ENCODE measurements at places on chromosomes 11 and 22.

DNA sequence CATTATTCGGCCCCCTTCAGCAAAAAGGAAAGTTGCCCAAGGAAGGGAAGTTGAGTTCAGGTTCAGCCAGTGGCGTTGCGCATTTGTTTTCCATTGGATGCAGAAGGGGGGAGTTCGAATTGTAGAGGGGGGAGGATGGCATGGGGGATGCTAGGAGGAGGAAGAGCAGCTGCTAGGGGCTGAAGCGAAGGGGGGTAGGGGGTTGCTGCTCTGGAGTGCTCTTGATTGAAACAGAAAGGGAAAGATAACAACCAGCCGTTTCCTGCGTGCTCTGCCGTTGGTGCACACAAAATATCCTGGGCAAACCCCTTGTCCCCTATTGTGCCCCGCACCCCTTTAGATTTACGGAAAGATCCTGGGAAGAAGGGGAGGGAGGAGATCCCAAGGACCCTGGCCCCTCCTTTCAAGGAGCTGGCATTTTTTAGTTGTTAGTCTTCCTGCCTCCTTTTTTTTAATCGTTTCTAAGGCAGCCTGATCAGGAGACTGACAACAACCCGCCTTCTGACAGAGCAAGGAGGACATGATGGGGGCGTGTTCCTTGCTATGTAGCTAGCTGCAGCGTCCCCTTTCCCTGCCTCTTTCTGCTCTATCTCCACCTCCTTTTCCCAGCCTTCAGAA is 2.1 kb downstream of the KMT2A start:
- peak; percentile 17 for DNase-seq

GRCh38 chr11:3896644-3897043 is 41.2 kb downstream of the STIM1 start:
- DNase-seq = no peak

- DNase-seq = no peak
Measured at GRCh38 chr22:24103301-24103700, 78.0 kb upstream of the SUSD2 start.

GRCh38 chr11:46294365-46295309 is 17.2 kb downstream of the CREB3L1 start:
- no peak for DNase-seq

- DNase-seq = no peak
Measured at GRCh38 chr11:9714272-9714940, 50.5 kb downstream of the SWAP70 start.

- DNase-seq = no peak
Measured at GRCh38 chr11:17396598-17397310, 8.3 kb upstream of the KCNJ11 start.

DNA sequence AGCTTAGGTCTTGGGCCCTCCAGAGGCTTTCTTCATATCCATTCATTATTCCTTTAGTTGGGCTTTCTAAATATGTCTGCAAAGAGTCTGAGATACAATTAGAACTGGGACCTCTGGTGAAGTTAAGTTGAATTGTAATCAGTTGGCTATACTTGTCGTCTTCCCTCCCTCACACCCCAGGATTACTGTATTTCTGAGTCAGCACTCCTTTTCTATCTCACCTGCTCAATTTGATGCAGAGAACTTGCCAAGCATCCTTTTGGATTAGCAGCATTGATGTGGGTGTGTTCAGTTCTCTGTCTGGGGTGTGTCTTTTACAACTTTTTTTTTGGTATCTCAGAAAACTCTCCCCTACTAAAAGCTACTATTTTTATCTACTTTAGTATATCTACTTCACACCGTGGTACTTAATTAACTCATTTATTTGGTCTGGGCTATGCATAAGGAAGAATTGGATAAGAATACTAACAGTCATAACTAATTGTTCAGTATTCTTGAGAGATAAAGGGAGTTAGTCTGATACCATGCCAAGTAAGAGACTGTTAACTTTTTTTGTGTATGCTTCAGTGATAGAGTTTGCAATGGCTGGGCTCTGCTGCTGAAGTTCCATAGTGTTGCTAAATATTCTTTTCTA is 15.1 kb downstream of the CTNND1 start:
- no peak for DNase-seq

DNA sequence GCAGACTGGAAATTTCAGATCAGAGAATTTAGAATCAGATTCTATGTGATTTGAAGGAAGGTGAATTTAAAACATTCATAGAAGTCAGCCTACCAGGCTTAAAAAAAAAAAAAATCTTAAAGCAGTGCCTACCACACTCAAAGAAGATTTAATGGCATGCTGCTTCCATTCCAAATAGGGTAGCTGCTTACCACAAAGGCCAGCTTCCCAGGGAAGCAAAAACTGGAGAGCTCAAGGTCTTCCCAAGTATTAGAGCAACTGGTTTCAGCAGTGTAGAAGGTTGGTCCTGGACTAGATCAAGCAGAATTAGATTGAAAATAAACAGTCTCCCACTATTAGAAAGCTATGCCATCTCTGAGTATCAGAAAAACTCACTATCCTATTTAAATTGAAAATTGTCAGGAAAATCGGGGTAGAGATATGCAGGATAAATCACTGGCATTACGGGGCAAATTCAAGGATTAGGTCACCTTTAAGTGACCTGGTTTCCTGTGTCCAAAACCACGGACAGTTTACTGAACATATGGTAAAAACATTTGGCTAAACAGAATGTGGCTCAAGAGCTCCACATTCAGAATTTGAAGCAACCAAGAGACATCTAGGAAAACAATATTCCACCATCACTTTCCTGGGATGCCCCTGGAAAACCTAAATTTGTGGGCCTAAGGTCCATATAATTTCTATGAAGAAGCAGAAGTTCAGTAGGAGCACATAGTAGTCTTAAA is 1.3 kb downstream of the C11orf42 start:
- DNase-seq = no peak

DNA sequence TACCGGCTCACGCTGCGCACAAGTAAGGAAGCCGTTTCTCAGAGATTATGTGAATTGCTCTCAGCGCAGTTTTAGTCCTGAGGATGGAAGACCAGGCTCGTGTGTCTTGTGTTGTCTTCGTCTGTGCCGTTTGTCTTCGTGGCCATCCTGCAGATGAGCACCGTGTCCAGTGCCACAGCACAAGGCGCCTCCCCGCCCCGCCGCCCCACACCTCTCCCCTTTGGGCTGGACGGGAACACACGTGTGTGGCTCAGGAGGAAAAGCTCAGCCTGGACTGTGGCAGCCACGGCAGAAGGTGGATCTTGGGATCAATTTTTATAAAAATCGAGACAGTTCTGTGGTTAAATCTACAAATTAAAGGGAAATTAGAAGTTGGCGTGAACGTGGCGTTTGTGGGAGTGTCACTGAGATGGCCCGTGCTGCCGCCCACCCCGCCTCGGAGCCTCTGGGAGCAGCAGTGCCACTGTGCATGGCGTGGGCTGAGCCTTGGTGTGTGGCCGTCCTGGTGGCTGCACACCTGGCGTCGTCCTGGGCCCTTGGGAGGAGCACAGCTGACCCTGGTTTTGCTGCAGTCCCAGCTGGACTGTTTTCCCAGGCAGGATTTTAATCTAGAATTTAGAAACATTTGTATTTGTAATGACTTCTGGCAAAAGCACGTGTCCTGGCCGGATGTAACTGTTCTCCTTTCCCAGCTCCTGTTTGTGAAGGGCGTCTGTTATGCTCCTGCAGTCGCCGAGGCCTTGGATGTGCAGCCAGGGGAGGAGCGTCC is 25.8 kb downstream of the MUC6 start:
- DNase-seq = no peak

DNA sequence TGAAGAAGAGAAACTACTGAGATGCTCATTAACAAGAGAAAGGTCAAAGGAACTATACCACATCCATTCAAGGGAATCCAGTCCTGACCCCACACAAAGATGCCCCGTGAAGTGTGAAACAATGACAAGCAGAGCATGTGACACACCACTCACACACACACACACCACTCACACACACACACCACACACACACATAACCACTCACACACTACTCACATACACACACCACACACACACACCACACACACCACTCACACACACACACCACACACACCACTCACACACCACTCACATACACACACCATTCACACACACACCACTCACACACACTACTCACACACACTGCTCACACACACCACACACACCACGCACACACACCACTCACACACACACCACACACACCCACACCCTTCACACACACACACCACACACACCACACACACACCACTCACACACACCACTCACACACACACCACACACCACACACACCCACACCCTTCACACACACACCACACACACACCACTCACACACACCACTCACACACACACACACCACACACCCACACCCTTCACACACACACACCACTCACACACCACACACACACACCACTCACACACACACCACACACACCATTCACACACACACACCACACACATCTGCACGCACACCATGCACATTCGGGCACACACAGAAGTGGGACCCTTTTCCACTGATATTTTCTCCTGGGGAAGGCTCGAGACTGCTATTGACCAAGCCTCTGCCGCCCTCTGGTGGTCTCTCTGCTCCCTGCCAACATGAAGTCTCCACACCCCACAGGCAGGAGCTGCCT is 32.0 kb upstream of the COMT start:
- peak; percentile 29 for DNase-seq

- DNase-seq = no peak
Measured at GRCh38 chr22:46001046-46001425, 24.1 kb upstream of the WNT7B start.

- no peak for DNase-seq
Measured at GRCh38 chr22:30872285-30873041, 96.1 kb downstream of the MORC2 start.

- no peak for DNase-seq
Measured at GRCh38 chr11:14448240-14448639, 51.4 kb downstream of the COPB1 start.

DNA sequence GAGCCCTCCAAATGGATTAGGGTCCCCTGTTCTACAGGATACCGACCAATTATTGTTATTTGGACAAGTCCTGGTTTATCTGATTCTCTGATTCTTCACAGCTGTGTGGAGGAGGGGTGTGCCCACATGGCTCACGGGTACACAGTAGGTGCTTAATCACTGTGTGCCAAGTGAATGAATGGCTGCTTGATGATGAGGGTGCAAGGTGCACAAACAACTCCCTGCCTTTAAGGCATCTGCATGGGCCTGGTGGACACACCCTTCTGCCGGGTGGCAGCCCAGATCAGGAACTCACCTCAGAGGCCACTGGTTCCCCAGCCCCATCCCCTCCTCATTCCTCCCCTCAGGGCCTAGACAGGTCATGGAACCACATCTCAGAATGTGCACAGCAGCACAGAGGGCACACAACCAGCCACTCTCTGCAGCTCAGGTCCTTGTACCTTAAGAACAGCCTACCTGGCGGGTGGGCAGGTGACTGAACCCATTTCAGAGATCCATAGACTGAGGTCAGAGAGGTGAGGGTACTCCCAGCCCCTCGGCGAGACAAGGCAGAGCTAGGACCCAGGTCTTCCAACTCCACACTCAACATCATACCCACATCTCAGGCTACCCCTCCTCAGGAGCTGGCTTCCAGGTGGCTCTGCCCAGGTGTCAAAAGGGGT is 50.3 kb downstream of the SHANK2 start:
- no peak for DNase-seq

- no peak for DNase-seq
Measured at GRCh38 chr22:39132871-39133524, 19.5 kb downstream of the CBX7 start.
